ENCODE measurements at places on chromosomes 5 and 9.
A peak's percentile ranks its signal among the peaks of the same experiment; 100 is the strongest.

DNA sequence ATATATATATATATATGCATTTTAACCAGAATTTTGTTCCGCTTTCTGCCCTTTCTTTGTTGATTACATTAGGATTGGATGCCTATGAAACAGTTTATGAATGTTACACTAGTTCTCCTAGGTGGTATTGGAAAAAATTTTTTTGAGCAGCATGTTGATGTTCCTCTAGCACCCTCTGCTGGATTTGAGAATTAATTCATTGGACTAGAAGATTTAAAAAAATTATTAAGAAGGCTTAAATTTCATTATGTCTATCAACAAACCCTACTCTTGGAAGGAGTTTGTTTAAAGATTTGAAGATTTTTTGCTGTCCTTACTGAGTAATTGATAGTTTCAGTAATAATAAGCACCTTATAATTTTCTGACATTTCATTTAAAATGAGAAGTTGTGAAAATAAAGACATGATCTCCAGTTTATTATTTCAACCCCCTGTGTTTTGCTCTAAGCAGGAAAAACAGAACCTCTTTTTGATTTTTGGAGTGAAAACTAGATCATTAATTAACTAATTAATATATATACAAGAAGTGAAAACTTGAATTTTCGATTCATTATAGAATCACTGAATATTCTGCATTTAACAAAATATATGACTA, 89.6 kb downstream of the CCDC171 start:
- no peak overlapping the region for H3K27ac ChIP-seq
- H3K27me3 ChIP-seq, result no peaks in the 10 kb centered on the region
- no peaks in the 10 kb centered on the region for H3K4me1 ChIP-seq

GRCh38 chr5:72472666-72473422, 34.4 kb downstream of the ZNF366 start:
- no peaks in the 10 kb centered on the region for H3K4me1 ChIP-seq
- no peak for DNase-seq
- no peaks in the 10 kb centered on the region for H3K36me3 ChIP-seq
- H3K27ac ChIP-seq, result no peak overlapping the region
- H3K4me3 ChIP-seq, result no peak overlapping the region

- no peak for DNase-seq
- H3K27me3 ChIP-seq, result no peaks in the 10 kb centered on the region
- H3K36me3 ChIP-seq, result no peaks in the 10 kb centered on the region
- H3K4me3 ChIP-seq, result no peak overlapping the region
- no peaks in the 10 kb centered on the region for H3K4me1 ChIP-seq
These were observed 10.1 kb upstream of the RBM27 start for GRCh38 chr5:146193285-146193684.

- H3K4me1 ChIP-seq, result peaks cover 4% of the 10 kb centered on the region
- H3K27ac ChIP-seq, result no peak overlapping the region
- H3K4me3 ChIP-seq, result no peak overlapping the region
- no peaks in the 10 kb centered on the region for H3K36me3 ChIP-seq
- no peaks in the 10 kb centered on the region for H3K27me3 ChIP-seq
- no peak for DNase-seq
These were observed 88.7 kb downstream of the PALM2AKAP2 start for GRCh38 chr9:109868722-109869121.

DNA sequence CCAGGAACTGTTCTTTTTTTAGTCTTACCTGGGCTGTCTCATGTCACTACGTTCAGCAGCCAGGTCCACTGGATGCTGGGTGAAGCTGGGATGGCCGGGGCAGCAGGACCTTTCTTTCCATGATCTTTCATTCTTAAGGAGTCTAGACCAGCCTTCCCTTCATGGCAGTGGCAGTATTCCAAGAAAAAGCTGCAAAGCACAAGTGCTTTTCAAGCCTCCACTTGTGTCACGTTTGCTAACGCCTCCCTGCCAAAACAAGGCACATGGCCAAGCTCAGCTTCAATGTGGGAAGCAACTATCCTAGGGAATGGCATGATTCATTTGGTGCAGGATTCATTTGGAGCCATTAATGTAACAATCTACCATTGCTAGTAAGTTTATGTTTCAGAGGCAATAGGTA, 94.8 kb downstream of the RCL1 start:
- no peak overlapping the region for H3K27ac ChIP-seq
- no peak for DNase-seq
- no peaks in the 10 kb centered on the region for H3K27me3 ChIP-seq
- no peak overlapping the region for H3K4me3 ChIP-seq

DNA sequence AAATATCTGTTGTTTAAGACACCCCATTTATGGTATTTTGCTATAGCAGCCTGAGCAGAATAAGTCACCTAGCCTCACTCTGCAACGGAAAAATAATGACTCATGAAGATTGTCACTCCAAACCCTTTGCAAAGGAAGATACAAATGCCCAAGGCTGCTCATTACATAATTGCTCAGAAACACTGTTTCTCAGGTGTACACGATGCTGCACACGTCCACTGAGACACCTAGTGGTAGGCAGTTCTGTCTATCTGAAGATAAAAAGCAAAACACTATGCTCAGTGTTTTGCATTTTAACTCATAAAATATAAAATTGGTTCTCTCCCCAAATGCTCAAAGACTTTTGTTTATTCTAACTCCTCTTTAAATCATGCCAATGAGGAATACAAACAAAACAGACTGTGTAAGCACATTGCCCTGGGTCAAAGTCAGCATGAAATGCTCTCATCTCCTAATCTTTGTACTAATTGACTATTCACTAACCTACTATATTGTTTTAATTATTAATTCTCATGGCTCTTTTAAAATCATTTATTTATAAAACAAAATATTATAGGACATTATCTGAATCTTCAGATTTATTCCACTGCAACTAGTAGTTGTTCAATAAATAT, 7.7 kb upstream of the TSLP start:
- no peak overlapping the region for H3K27ac ChIP-seq
- H3K27me3 ChIP-seq, result no peaks in the 10 kb centered on the region
- no peak overlapping the region for H3K4me3 ChIP-seq
- no peaks in the 10 kb centered on the region for H3K4me1 ChIP-seq

DNA sequence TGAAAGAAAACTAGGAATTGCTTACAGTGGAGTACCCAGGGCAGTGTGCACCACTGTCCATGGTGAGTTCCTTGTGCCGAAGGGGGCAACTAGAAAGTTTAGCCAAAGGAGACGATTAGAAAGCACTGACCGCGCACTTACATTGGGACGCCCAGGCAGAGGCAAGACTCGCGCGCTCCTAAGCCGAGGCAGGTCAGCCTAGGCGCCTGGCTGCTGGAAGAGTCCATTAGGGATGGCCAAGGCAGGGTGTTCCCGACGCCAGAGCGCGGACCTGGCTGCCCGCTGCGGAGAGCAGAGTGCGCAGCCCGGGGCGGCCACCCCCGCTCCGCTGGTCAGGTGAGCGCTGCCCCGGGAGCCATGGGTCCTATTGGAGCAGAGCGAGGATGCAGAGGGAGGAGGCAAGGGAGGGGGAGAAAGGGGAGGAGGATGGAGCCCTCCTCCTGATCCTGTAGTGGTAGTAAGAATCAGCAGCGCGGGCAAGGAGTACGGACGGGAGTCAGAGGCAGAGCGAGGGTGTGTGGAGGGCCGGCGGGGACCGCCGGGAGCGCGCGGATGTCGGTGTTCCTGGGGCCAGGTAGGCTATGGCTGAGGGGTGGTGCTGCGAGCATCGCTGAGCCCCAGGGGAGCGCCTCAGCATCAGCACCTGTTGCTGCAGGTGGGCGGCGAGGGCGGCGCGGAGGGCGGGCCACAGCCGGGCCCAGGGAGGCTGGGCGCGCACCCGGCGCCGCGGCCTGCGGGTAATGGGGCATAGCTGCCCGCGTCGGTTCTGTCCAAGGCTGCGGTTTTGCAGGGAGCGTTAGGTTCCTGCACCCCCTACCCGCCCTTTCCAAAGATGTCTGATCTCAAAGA, at the start of gene ADGRV1:
ADGRV1 (plus strand) TSS at position 454 of the 849 bp plus-strand sequence; CDS start at position 553, 99 bp downstream.
- no peaks in the 10 kb centered on the region for H3K36me3 ChIP-seq
- no peaks in the 10 kb centered on the region for H3K27me3 ChIP-seq
- peak; percentile 92 for DNase-seq
- H3K4me3 ChIP-seq, result peak within 1 kb of the TSS; percentile 96
- peak within 1 kb of the TSS; percentile 71 for H3K27ac ChIP-seq
- peaks cover 26% of the 10 kb centered on the region for H3K4me1 ChIP-seq

- no peaks in the 10 kb centered on the region for H3K36me3 ChIP-seq
- no peaks in the 10 kb centered on the region for H3K27me3 ChIP-seq
- no peak for DNase-seq
- H3K4me3 ChIP-seq, result no peak overlapping the region
- H3K27ac ChIP-seq, result no peak overlapping the region
- H3K4me1 ChIP-seq, result no peaks in the 10 kb centered on the region
These were observed 490.3 kb downstream of the ARHGEF28 start for GRCh38 chr5:74116266-74116665.

DNA sequence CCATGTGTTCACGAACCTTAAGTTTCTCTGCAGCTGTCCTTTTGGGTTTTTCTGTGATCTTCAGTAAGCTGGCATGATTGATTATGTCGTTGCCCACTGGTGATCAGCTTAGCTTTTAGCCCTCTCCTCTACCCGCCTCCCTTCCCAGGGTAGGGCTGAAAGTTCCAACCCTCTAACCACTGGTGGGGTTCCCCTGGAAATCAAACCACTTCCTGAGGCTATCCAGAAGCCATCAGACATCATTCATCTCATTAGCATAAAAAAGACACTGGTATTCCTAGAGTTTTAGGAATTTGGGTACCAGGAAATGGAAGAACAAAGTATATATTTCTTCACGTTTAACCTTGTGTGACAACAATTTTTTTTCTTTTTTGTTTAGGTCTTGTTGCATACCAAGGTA, 29.8 kb downstream of the SPIN1 start:
- peak overlapping the region; percentile 43 for H3K27ac ChIP-seq
- H3K36me3 ChIP-seq, result peaks cover 43% of the 10 kb centered on the region
- peaks cover 5% of the 10 kb centered on the region for H3K4me1 ChIP-seq
- peak; percentile 19 for DNase-seq
- no peaks in the 10 kb centered on the region for H3K27me3 ChIP-seq

- H3K36me3 ChIP-seq, result no peaks in the 10 kb centered on the region
- H3K27me3 ChIP-seq, result no peaks in the 10 kb centered on the region
- no peak overlapping the region for H3K27ac ChIP-seq
- DNase-seq, result no peak
These were observed 376.9 kb upstream of the KCNN2 start for GRCh38 chr5:113984928-113985327.

GRCh38 chr5:91787718-91788117, 404.6 kb upstream of the ARRDC3 start:
- H3K4me1 ChIP-seq, result no peaks in the 10 kb centered on the region
- H3K27ac ChIP-seq, result no peak overlapping the region
- no peak for DNase-seq
- no peaks in the 10 kb centered on the region for H3K27me3 ChIP-seq
- no peak overlapping the region for H3K4me3 ChIP-seq

DNA sequence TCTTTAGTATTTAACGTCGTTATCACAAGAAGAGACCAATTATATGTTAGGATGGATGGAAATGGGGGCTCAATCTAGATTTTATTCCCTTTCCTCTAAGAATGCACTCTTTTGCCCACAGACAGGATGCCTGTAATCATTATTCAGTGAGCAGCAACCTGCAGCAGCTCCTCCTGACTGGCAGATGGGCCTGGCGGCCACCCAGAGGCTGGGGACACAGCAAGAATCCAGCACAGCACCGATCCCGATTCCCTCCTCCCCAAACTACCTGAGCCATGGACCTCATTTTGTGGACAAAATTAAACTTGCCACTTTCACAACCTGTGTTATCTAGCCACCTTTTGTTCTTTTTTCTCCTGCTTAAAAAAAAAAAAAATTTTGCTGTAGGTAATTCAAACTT, 101.0 kb downstream of the USP20 start:
- DNase-seq, result no peak
- peaks cover 2% of the 10 kb centered on the region for H3K4me1 ChIP-seq
- H3K27ac ChIP-seq, result no peak overlapping the region
- H3K36me3 ChIP-seq, result no peaks in the 10 kb centered on the region
- H3K27me3 ChIP-seq, result no peaks in the 10 kb centered on the region

DNA sequence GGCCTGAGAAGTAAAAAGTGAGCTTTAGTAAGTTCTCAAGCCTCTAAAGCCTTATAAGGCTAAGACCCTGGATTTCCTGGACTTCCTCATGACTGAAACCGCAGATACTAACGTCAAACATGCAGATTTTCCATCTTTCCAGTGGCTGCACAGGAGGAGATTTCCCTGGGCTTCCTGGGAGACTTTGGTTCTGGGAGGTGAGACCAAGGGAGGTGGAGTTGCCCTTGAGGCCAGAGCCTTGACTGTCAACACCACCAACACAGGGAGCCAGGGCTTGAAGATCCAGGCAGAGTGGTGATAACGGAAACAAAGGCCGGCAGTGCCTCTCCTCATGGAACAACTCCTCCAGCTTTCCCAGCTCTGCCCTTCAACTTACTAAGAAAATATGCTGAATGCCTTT, 144.7 kb upstream of the LRRTM2 start:
- H3K27ac ChIP-seq, result no peak overlapping the region
- H3K4me1 ChIP-seq, result no peaks in the 10 kb centered on the region
- no peak for DNase-seq
- no peaks in the 10 kb centered on the region for H3K27me3 ChIP-seq
- no peak overlapping the region for H3K4me3 ChIP-seq
- no peaks in the 10 kb centered on the region for H3K36me3 ChIP-seq

DNA sequence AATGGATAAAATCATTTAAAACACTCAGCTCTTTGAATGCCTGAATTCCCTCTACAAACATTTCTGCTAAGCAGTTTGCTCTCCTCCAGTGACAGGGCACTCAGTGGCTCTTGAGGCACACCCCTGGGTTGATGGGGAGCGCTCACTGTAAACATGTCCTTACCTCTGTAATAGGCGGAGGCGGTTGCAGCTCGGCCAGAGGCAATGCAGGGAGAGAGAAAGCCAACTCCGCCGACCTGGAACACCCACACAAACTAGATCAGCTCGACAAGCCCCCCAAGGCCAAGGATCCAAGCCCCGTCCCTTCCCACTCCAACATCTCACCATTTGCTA, 329 bp downstream of the CDC23 start:
- no peaks in the 10 kb centered on the region for H3K4me1 ChIP-seq
- H3K27ac ChIP-seq, result peak overlapping the region; percentile 87
- no peak for DNase-seq
- no peaks in the 10 kb centered on the region for H3K36me3 ChIP-seq
- peak overlapping the region; percentile 91 for H3K4me3 ChIP-seq

- no peaks in the 10 kb centered on the region for H3K4me1 ChIP-seq
- no peak overlapping the region for H3K27ac ChIP-seq
- H3K36me3 ChIP-seq, result no peaks in the 10 kb centered on the region
- H3K27me3 ChIP-seq, result no peaks in the 10 kb centered on the region
These were observed 10.4 kb upstream of the SH3TC2 start for GRCh38 chr5:149073213-149073612.

- no peaks in the 10 kb centered on the region for H3K27me3 ChIP-seq
- no peaks in the 10 kb centered on the region for H3K36me3 ChIP-seq
- no peak for DNase-seq
- no peak overlapping the region for H3K27ac ChIP-seq
- no peaks in the 10 kb centered on the region for H3K4me1 ChIP-seq
These were observed 41.3 kb upstream of the MEF2C start for GRCh38 chr5:88924330-88924657.

DNA sequence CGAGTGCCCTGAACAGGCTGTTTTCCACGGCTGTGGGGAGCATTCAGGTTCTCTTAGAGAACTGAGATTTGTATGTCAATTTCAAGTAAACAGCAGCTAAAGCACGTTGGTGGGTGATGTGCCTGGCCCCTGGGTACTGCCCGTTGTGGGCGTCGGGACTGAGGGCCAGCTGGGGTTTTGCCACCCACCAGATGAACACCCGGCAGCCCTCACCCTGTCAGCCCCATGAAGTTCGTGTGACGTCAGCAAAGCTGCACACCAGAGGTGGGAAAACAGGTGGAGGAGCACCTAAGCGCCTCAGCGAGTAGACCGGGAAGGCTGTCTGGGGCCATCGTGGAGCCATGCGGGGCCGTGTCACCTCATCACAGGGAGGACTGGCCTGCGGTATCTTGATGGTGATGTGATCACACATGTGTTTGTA, 9.2 kb downstream of the CEP72 start:
- H3K4me3 ChIP-seq, result no peak overlapping the region
- no peaks in the 10 kb centered on the region for H3K4me1 ChIP-seq
- peaks cover 34% of the 10 kb centered on the region for H3K36me3 ChIP-seq
- H3K27me3 ChIP-seq, result no peaks in the 10 kb centered on the region
- H3K27ac ChIP-seq, result no peak overlapping the region

Measured in H1 (cell line).